Cardiac septum (tissue), 1 donor: ENCODE measurements at places on chromosomes 13 and 19. TPM values are rescaled to one million over a fixed set of nuclear protein-coding genes. Genes with fewer than 3 reads are reported as not detected.

Gene SELENOV
- total RNA-seq, result not detected

Gene PLK5
- total RNA-seq, result not detected

Gene COX6B2
- total RNA-seq, result not detected

Gene MYO1F
- total RNA-seq, result 9.0 TPM

Gene TMEM143
- total RNA-seq, result 50.2 TPM

Gene ZIK1
- total RNA-seq, result 4.5 TPM

Gene MISP3
- total RNA-seq, result 7.9 TPM

Gene CCNA1
- total RNA-seq, result 2.0 TPM

Gene UHRF1
- total RNA-seq, result 1.00 TPM

Gene UGGT2
- total RNA-seq, result 13.9 TPM

Gene ATCAY
- not detected for total RNA-seq

Gene NLRP5
- not detected for total RNA-seq

Gene CDX2
- not detected for total RNA-seq

Gene KLK6
- not detected for total RNA-seq

Gene CEACAM5
- 0.19 TPM for total RNA-seq

Gene FOXO1
- total RNA-seq, result 14.6 TPM
